CD4-positive, alpha-beta T cell treated with Interferon gamma for 1 hour (primary cell): ENCODE measurements at places on chromosomes 2 and 18.

DNA sequence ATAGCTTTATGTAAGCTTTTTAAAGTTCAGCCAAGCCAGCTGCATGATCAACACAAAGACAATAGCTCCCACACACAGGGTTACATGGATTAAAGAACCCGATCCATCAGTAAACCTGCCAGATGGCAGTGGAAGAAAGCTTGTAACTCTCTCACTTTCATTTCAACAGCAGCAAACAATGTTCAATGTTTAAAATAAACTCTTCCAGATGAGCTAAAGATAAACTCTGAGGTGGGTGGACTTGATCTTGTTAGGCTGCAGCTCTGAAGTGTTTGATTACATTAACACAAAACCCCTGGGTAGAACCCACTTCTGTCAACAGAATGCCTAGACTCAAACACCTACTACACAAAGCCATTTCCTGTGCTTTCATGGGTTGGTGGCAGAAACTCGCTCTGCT lies 13.9 kb downstream of the RDH14 start:
- DNase-seq: no peak

DNA sequence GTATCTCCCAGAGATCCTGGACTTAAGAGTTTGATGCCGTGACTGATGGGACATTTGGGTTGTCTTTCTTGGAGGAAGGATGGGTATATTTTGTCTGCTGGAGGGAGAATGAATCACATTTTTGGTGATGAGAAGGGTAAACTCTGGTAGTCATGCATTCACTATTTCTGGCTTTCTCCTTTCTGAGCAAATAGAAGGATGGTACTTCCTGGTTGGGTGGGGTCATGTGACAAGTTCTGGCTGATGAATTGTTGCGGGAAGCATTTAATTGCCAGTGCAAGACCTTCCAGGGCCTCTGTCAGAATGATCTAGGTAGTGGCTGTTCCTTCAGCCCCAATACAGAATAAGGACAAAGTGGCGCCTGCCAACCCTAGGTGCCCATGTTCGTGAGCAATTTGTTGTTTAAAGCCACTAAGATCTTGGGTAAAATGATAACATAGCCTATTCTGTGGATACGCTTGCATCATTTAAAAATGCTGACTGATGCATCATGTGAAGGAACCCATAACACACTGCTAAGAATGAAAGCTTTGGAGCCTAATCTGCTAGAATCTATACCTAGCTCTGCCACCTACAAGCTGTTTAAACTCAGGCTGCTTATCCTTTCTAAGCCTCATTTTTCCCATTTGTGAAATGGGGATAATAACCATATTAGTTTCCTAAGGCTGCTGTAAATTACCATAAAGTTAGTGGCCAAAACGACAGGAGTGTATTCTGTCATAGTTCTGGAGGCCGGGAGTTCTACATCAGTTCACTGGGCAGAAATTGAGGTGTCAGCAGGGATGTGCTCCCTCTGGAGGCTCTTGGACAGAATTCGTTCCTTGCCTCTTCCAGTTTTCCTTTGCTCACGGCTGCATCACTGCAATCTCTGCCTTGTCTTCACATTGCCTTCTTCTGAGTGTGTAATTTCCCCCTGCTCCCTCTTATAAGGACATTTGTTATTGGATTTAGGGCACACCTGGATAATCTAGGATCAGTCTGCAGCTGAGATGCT lies 281.3 kb downstream of the AGPS start:
- no peak for DNase-seq

DNA sequence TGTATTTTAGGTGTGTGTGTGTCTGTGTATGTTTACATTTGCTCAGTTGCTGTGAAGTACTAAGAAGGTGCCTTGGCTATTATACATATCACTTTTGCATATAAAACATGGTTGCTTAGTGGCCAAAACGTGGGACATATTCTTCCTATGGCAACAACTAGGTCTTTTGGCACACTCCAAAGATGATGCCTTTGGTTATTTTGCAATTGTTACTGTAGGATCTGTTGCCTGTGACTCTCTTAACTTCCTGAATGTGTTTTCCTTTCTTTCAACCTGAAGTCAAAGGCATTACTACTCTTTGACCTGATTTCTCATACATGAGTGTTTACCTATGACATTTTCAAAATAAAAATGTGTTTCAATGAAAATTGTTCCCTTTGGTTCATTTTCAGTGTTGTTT lies 160.5 kb downstream of the UBE2E3 start:
- DNase-seq: no peak

DNA sequence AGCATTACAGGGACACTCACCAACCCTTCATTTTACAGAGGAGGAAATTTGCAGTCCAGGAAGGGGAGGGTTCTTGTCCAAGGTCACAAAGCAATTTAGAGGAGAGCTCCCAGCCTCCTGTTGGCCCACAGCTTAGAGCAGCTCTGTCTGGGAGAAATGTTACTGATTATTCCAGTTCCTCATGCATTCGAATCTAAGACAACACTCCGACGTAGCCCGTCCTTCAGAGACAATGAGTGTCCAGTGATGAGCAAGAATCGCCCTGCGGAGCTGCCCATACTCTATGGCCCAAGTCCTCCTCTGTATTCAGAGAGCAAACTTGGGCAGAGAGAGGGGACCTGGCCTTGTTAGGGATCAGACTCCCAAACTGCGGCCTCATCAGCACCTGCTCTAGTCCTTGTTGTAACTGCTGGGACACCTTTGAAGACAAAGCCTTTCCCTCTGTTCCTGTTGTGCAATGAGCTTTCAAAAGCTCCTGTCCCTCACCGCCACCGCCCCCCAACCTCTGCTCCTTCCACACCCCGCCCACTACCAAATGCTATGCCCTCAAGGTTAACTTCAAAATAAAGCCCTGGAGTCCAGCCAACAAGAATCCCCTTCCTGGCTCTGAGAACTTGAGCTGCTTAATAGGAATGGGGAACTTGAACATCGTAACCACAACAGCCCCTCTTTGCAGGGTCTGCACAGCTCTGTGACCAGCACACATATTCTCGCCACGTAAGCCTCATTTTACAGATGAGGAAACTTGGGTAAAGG lies 234.8 kb upstream of the SMAD2 start:
- DNase-seq: no peak

GRCh38 chr2:147595200-147595599 lies 249.6 kb upstream of the ACVR2A start:
- DNase-seq: no peak

- no peak for DNase-seq
Observed at GRCh38 chr2:43170405-43171105, 55.9 kb downstream of the ZFP36L2 start.
